ENCODE measurements at places on chromosomes 7 and 10.

- DNase-seq, result no peak
Observed at GRCh38 chr7:157444843-157445135, 108.0 kb downstream of the DNAJB6 start.

- no peak for DNase-seq
Observed at GRCh38 chr7:16984375-16984774, 102.6 kb upstream of the AGR3 start.

DNA sequence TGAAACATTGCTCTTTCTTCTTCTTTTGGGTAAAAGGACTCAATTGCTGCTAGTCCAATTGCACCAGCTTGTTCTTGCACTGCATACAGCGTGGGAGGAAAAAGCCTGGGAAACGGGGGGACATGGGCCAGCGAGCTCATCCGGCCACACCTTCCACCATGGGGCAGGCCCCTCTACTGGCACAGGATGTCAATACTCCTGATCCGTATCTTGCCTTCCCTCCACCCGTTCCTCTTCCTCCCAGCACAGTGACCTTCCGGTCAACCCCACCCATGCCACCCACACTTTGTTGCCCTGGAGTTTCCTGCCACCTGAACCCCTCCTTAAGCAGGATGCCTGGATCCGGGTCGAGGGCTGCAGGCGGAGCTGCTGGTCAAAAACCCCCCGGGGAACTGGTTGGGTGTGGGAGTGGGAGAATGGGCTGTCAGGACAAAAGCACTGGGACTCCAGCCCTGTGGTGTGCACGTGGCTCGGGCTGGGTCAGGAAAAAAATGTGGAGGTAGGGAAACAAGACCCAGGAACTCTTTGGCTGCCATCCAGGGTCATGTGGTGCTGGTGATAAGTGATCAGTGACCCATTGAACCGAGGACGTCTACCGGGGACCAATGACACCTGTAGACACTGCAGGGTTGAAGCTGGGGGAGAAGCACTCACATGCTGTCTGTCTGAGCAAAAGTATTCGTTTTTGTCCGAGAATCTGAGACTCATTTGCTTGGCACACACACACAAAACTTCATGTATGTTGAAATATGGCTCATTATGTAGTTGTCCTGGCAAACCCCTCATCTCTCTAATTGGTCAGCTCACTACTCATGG is 8.1 kb downstream of the IL2RA start:
- DNase-seq, result no peak

DNA sequence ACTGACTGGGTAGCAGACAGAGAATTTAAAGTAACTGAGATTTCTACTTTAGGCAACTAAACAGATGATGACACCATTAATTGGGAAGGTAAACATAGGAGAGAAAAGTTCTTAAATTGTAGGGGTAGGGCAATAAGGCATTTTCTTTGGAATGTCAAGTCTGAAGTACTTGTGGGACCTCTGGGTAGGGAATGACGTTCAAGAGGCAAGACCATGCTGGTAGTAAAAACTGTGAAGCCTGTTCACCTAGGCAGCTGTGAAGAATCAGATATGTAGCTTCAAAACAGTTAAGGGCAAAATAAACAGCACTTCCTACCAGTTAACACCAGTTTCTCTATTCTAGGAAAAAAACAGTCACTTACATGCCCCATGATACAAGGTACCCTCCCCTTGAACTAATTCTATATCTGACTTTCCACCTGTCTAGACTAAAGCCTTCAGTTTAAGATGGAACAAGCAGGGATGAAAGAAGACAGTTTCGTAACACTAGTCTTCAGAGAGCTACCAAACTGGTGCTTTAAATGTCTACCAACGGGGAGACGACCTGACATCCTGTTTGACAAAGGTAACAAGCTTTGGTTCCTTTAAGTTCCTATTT is 63.1 kb upstream of the KCNIP2 start:
- no peak for DNase-seq

GRCh38 chr10:34773636-34774630 is 41.2 kb downstream of the PARD3 start:
- no peak for DNase-seq

DNA sequence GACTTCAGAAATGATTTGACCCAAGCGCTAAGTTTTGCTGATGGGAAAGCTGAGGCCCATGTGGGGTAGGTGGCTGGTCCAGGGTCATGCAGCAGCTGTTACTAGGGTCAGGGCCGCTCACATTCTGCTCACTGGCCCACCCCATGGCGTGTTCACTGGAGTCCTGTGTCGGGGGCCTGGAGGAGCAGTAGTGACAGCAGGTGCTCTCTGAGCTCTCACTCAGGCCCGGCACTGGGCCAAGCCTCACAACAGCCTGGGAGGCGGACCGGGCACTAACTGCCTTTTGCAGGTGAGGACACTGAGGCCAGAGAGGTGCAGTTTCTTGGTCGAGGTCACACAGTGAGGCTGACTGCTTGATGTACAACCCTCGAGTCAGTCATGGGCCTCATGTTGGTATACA is 82.7 kb downstream of the GLRX3 start:
- no peak for DNase-seq

- DNase-seq, result no peak
Observed at GRCh38 chr7:136251826-136252225, 274.7 kb upstream of the MTPN start.

GRCh38 chr10:85598646-85599045 is 767.9 kb downstream of the GRID1 start:
- no peak for DNase-seq

DNA sequence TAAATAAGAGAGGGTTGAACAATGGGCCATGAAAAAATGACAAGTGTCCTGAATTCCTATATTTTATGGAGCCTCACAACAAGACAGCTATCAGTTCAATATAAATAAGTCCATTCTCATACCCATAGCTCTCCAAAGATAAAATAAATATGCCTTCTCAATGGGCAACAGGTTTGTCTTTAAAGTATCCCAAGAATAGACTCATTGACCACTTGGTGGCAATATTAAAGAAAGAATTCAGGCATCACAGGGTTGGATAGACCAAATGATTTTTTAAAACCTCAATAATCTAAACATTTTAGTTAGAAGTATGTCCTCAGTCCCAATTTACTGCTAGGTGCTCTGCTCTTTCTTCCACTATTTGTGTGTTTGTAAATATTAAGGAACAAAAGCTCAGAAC is 165.1 kb upstream of the WNT16 start:
- DNase-seq, result no peak

DNA sequence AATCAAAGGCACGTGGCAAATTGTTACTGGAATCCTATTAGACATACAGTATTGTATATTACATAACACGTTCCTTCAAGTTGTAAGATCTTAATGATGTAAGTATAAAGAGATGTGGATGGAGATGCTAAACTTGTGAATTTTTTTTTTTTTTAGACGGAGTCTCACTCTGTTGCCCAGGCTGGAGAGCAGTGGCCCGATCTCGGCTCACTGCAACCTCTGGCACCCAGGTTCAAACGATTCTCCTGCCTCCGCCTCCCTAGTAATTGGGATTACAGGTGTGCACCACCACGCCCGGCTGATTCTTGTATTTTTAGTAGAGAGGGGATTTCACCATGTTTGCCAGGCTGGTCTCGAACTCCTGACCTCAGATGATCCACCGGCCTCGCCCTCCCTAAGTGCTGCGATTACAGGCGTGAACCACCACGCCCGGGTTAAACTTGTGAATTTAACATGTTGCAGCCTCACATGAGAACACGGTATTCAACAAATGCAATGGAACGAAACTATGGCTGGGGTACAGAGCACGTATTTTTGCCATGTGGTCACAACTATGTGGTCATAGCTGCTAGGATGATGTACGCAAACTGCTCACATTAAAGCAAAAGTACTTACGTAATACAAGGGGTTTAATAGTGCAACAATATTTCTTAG is 818 bp upstream of the SUPV3L1 start:
- DNase-seq, result peak; percentile 31
